ENCODE measurements at places on chromosomes 5 and 9.

DNA sequence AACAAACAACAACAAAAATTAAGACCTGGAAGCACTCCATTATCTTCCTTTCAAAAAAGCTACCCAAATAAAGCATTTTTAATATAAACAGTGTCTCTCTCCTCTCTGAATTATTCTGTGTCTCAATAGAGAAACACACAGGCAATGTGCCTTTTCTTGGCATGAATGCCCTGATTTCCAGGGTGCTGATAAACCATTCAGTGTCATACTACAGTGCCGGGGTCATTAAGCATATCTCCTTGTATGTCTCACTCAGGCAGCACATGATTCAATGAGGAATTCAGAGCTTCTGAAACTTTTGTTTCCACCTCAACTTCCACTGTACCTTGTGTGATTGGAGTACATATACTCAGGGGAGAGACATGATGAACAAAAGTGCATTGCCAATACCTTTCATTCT lies 294.0 kb upstream of the SLC24A2 start:
- DNase-seq = no peak

GRCh38 chr9:91416096-91416712 lies 7.4 kb downstream of the NFIL3 start:
- no peak for DNase-seq

GRCh38 chr5:131757830-131758519 lies 38.8 kb downstream of the FNIP1 start:
- no peak for DNase-seq

DNA sequence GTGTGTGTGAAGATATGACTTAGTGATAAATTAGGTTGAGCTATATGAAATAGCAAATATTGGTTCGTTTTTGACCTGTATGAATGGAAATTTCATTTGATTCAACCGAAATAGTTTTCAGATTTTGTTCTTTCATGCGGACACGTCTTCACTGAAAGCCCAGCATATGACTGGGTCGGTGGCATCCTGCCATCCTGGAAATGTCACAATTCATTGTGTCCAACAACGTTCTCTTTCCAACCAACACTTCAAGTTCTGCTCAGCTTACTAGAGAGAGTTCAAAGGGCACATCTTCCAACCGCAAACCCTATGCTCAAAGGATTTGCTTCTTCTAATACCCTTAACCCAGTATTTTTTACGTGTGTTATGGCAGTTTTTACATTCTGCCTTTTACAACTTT lies 252.5 kb downstream of the NTRK2 start:
- DNase-seq = no peak

- peak; percentile 9 for DNase-seq
Measured at GRCh38 chr9:101458963-101459631, 23.5 kb upstream of the ALDOB start.

DNA sequence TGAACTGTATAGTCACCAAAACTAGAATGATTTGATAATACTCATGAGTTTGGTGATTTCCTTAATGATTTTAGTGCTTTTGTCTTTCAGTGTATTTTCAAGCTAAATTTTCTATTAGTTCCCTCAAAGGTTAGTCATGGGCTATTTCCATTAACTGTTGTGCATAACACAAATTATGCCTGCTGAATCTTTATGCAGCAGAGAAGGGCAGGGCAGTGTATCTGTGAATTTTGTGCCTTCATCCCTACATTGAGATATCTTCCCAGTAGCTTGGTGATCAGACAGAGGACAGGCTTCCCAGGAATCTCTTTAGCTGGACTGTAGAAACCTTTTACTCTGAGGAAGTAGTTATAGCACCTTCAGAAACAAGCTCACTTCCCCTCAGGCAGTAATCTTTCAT lies 1036.9 kb downstream of the EFNA5 start:
- DNase-seq = no peak

GRCh38 chr9:124132671-124133147 lies 121.1 kb downstream of the LHX2 start:
- DNase-seq = no peak

DNA sequence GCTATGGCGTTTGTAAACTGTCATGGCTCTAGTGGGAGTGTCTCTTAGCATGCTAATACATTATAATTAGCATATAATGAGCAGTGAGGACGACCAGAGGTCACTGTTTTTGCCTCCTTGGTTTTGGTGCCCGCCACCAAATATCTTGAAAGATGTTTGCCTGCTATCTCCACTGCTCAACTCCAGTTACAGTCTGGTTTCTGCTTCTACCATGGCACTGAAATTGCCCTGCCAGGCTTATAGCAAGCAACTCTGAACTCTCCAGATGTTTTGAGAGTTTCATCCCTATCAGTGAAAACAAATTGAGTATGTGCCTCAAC lies 122.1 kb upstream of the SPRY4 start:
- DNase-seq = no peak

GRCh38 chr9:132595319-132595718 lies 12.9 kb downstream of the BARHL1 start:
- DNase-seq = no peak

- DNase-seq = no peak
Measured at GRCh38 chr9:97366476-97366875, 45.4 kb upstream of the TDRD7 start.

DNA sequence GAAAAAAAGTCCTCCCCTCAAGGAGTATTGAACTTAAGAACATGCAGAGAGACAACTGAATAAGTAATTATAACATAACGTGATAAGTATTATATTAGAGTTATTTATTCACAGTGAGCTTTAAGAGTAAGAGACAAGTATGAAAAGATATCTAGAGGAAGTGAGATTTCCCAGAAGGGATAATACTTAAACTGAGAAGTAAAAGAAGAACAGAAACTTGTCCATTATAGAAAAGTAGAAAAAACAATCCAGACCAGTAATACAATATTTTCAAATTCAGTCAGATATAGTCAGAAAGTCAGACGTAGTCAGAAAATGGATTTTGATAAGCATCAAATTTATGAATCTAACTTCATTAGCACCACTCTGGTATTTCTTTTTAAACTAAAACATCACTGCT lies 613.0 kb upstream of the CCNG1 start:
- DNase-seq = no peak

GRCh38 chr9:87718852-87719612 lies 6.9 kb upstream of the CTSL start:
- no peak for DNase-seq

DNA sequence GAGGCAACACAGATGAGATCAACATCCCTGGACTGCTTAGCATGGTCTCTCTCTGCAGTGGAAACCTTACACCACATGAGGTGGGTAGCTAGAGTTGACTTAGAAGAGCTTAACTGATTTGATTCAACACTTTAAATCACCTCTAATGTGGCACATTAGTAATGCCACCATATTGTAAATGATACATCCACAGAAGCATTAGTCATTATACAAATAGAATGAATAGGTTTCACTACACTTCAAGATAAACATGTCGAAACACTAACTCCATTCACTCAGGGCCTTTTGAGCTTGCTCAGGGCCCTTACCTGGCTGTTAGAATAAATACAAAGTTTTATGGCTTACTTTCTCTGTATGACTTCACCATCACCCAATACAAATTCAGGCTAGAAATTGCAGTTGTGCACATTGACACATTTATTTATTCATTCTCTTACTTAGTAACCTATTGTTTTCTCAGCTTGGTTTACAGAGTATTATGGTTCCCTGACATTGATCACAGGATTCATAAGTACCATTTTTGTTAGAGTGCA lies 9.3 kb upstream of the SMAD5 start:
- DNase-seq = no peak

GRCh38 chr9:35882996-35883395 lies 12.8 kb upstream of the OR13J1 start:
- DNase-seq = no peak

DNA sequence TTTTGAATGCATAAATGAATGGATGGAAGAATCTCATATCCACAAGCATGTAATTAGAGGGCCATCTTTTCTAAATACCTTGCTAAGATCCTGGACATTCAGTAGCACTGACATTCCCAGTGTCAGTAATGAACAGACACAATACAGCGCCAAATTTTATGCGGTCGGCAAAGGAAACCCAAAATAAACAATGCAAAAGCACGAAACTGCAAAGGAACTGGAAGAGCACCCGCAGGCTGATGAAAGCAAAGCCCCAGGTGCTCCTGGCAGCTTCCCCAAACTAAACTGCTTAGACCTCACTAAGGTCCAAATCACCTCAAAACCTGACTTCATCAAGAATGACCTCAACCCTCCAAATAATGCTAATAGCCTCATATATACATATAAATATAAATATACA lies 102.0 kb downstream of the GPR21 start:
- no peak for DNase-seq

DNA sequence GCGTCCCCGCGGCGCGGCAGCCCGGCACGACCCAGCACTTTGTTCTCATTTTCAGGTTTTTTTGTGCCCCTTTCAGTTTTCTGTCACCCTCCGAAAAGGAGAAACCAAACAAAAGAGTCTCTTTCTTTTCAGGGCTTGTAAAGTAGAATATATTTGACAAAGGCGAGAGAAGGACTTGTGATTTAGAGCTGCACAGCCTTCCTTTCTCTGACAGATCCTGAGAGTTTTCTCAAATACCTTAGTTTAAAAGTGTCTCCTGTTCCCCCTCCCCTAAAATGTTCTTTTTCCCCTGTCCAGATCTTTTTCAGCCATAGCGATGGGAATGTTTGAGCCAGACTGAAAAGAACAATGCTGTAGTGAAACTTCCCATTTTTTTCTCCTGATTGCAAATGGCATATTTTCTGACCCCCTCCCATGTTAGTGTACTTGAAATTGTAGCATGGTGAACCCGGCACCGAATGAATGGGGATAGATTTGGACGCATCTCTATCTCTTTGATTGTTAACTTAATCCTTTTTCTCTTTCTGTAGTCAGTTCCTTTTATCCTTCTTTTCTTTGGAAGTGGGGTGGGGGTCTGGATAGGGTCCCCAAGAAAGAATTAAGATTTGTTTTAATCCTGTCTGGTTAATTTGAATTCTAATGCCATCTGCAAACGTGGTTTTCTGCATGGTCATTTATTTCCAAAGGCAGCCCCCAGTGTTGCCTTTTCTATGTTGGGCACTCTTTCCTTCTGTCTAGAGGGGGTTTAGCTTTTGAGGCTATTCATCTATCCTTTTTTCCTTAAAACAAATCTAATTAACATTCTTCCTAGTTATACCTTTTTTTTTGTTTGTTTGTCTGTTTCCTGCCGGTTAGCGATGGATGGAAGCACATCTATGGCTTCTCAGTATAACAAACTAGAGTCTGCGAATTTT lies 2.2 kb downstream of the ZSWIM6 start:
- DNase-seq = no peak

DNA sequence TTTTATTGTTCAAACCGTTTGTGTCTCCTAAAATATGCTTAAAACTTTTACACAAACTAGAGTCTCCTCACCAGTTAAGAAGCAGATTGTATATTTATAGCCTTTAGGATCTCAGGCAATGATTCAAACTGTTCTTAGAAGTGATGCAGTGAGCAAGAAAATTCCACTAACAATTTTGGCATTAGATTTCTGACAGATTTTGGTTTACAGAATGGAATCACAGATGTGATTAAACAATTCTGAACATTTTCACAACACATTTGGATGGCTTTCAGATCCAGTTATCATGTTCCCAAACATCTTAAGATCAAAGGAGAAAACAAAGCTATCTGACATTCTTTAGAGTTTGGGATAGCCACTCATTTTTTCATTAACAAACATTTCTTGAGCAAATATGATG lies 181.7 kb upstream of the RIOK2 start:
- no peak for DNase-seq

DNA sequence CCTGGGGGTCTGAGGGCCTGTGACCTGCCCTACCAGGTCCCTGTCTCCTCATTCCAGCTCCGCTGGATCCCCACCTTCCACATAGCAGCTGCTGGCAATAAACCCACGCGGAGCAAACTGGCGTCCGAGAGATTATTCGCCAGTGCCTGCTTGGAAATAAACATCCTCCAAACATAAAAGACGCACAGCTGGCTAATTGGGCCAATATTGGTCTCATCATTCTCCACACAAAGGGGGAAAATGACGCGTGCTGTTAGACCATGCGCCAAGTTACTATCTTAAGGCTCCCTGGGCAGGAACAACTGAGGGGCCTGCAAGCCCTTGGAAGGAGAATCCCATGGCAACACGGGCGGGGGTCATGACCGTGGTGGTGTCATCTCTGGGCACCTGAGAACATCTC lies 73.3 kb upstream of the SARDH start:
- no peak for DNase-seq

DNA sequence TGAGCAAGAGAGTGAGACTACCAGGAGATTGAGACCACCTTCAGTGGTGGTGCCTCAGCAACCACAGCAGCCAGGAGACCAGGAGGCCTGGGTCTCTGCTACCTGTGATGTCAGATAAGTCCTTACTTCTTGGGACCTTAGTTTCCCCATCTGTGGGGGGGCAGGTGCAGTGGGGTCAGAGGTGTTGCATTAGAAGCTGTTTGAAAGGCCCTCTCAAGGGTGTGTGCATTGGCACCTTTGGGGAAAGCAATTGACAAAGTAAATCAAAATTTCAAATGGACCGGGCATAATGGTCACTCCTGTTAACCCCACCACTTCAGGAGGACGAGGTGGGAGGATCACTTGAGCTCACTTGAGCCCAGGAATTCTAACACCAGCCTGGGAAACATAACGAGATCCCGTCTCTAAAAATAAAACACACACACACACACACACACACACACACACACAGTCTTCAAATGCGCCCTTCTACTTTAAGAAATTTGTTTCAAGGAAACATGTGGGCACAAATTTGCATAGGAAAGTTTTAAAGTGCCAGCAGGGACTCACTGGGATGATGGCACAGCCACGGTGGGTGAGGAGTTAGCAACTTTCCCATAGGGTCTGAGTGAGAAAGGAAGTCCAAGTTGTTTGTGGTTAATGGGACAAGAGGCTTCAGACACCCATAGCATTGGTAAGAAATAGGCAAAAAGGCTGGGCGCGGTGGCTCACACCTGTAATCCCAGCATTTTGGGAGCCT lies 1.3 kb upstream of the AK1 start:
- DNase-seq = no peak

GRCh38 chr9:137266585-137267453 lies 10.7 kb upstream of the TOR4A start:
- no peak for DNase-seq

Measured in GM18507 (cell line).